ENCODE measurements at places on chromosomes 2 and 18.

GRCh38 chr2:218292048-218293014, at the start of gene TMBIM1:
Gene TMBIM1, minus strand, starts transcription at chr2:218292503. Its CDS starts 10,362 bp downstream, at chr2:218282141.
- peak; percentile 75 for DNase-seq

GRCh38 chr18:53950545-53950944, 273.9 kb downstream of the MBD2 start:
- DNase-seq: no peak

DNA sequence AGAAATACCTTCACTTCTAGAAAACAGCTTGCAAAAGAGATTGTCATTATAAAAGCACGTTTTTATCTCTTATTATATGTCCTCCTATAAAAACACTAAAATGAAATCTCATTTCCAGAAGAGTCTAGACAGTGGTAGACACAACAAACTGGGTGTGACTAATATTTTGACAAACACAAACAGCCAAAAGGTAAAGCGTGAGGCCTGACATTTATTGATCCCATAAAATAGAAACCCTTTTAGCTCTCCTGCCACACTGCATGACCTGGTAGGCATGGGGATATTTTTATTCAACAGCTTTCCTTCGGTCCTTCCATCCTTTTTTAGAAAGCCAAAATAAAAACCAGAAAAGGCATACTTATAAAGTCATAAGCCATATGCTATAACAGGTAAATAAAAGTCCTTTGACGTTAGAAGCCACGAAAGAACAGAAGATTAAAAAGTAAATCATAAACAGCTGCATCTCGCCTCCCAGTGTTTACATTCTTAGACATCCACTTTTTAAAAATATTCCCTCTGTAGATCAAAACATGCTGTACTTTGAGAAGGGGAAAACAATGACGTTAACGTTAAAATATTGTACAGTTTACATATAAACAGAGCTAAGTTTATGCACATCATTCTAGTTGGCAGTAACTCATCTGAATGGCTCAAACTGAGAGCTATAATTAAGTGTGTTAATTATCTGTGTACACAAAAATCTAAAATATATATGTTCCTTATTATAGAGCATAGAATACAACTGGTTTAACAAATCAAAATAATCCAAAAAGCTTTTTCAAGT, 44.6 kb downstream of the IRS1 start:
- DNase-seq: peak; percentile 93

GRCh38 chr2:103669531-103669930, 907.7 kb downstream of the TMEM182 start:
- DNase-seq: peak; percentile 0

DNA sequence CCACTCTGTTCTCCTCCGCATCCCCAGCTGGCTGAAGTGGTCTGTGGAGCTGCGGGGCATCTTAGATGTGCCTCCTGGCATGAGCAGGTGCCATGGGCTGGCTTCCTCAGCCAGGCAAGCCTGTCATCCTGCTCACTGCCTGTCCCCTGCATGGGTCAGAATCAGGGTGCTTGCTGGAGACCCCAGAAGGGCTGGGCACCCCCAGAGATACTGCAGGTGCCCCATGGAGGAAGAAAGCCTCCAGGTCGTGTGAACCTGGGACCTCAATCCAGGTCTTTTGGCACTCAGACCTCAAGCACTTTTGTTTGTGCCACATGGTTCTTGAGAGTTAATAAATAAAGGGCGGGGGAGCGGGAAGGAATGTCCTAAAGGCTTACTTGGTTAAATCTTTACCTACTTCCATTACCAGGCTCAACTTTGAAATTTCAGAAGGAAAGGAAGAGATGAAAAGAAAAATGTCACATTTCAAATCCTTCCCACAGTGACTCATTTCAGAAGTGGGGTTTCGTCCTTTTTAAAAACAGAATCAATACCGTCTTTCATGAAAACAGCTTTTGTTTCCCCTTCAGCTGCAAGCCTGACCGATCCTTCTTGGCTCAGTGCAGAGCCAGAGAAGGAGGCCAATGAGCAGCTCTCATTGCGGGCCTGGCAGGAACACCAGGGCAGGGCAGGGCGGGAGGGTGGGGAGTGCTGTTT, 69.9 kb downstream of the RHOB start:
- peak; percentile 36 for DNase-seq

DNA sequence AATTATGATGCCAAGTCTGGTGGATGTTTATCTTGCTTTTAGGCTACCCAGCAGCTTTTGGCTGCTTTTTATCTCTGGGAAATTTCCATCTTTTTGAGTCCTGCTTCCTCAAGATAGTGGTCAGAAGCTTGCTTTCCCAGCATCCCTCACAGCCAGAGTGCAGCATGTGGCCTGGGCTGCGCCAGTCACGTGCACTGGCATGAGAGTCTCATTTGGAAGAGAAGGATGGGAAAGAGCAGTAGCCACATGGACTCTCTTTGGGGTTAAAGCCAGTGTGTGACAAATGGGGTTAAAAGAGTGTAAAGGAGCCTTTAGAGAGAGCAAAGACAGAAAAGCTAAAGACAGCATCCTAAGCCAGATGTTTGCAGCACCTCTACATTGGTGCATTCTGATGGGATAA, 12.7 kb downstream of the GPR39 start:
- no peak for DNase-seq

- DNase-seq: peak; percentile 19
Observed at GRCh38 chr2:198054299-198054698, 249.9 kb downstream of the PLCL1 start.

DNA sequence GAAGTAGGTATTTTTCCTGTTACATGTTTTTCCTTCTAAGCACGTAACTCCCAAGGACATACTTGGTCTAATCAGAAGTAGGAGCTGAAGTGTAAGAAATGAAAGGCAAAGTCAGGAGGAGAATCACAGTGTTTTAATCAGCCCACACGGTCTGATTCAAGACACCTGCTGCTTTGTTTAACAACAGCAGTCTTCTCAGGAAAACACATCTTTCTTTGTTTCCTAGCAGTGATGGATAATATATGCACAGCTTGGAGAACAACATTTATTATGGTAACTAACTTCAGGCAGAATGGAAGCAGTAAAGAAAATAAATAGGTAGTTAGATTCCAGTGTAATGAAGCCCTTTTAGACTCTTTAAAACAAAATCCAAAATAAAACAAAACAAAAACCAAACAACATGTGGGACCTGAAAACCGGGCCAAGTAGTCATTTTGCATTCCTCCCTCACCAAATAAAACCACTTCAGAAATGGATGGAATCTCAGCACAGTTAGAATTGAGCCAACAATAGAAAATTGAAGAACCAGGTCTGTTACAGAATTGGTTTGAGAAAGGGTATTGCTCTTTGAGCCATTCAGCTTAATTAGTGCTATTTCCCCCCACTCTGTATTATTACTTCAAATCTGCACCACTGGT, 61.1 kb upstream of the UGP2 start:
- no peak for DNase-seq

- DNase-seq: no peak
Observed at GRCh38 chr2:126662621-126663020, 6.7 kb downstream of the GYPC start.

- DNase-seq: no peak
Observed at GRCh38 chr18:66999003-66999402, 395.1 kb upstream of the CDH19 start.

GRCh38 chr2:147568109-147568508, 276.7 kb upstream of the ACVR2A start:
- no peak for DNase-seq

DNA sequence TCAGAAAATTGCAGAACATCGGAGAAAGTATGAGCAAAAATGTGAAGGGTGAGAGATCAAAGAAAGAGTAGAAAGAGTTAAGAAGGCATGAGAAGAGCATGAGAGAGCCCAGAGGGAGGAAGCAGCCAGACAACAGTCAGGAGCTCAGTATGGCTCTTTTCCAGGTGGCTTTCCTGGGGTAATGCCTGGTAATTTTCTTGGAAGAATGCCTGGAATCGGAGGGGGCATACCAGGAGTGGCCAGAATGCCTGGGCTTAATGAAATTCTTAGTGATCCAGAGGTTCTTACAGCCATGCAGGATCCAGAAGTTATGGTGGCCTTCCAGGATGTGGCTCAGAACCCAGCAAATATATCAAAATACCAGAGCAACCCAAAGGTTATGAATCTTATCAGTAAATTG, 271.8 kb upstream of the TFPI start:
- DNase-seq: no peak

DNA sequence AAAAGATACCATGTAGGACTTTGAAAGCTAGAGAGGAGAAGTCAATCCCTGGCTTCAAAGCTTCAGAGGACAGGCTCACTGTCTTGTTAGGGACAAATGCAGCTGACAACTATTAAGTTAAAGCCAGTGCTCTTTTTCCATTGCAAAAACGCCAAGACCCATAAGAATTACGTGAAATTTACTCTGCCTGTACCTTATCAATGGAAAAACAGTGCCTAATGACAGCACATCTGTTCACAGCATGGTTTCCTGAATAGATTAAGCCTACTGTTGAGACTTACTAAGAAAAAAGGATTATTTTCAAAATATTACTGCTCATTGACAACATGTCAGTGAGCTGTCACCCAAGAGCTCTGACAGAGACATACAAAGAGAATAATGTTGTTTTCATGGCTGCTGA, 52.9 kb downstream of the ANKRD12 start:
- DNase-seq: no peak

GRCh38 chr2:189254268-189254883, 74.8 kb upstream of the COL5A2 start:
- DNase-seq: peak; percentile 84

DNA sequence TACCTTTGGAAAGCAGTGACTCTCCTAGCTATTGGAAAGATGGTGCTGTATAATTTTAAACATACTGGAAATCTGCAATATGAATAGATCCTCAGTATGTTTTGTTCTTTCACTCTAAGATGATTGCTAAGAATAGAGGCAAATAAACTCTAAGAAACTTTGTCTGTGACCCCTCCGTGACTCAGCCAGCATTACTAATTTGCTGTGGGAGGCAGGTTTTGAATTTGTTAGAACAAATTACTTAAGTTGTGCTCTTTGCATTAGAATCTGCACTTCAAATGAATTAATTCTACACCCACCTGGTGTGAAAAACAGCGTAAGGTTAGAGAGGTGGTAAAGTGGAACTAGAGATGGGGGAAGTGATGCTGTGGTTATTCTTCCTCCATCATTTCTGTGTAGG, 142.2 kb downstream of the RAPGEF4 start:
- peak; percentile 47 for DNase-seq

DNA sequence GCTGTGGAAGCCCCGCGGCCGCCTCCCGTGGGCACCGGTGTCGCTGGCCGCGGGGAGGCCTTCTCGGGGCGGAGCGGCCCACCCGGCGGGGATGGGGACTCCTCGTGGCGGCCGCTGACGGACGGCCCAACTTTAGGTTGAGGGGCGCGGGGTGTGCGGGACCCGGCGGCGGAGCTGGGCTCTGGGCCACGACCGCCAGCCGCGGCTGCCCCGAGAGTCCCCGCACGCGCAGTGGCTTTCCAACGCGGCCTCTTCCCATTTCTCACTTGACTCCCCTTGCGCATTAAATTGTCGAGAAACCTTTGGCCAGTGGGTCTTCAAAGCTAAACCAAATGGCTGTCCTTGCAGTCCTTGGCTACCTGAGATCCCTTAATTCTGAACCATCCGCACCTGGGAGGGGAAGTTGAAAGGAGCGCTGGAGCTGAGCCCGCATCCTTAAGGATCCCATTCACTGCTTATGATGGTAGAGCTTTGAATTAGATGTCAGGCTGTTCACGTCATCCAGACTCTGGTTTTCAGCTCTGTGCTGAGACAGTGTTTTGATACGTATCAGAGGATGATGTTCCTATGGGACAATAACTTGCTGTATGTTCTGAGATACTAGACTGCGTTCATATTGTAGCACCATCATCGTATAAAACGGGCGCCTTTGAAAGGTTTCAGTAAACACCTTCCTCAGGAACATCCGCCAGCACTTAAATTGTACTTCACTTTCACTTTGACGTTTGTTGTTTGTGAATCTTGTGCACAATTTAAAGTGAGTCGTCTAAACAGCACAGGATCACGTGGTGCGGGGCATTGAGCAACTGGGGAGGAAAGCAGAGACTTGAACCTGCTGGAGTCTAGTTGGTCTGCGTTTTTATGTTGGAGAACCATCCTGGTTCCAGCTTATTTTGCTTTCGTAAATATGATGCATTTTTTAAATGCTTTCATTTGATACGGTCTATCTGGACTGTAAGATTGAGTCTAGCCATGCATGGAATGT, 874 bp downstream of the CLIP4 start:
- DNase-seq: peak; percentile 96

DNA sequence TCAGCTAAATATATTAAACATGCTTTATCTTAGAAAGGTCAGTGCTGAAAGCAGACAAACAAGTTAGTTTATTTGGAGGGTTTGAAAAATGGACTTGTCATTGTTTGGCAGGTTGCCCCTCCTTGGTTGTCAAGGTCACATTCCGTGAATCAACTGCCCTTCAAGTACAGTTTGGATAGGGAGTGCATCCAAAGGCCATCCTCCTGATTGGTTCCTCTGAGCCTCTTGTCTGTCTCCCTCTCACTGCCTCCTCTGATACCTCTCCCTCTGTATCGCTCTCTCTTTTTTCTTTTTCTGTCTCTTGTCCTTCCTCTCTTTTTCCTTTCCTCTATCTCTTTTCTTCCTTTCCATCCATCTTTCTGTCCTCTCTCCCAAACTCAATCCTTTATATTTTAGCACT, 5.4 kb downstream of the ITGAV start:
- peak; percentile 68 for DNase-seq

DNA sequence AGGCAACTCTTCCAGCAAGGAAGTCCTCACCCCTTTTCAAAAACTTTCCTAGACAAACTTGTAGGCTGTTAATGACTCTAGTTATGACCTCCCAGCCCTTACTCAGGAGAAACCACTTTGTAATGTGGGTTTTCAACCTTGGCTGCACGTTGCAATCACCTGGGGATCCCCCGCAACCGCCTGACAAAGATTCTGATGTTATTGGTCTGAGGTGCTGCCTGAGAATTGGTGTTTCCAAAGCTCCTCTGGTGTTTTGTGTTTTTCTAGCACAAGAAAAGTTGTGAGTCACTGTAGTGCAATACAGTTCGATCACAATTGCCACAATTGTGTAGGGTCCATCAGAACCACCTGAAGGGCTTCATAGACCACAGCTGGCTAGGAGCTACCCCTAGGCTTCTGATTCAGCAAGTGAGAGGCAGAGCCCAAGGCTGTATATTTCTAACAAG, 121.6 kb downstream of the SP100 start:
- no peak for DNase-seq

DNA sequence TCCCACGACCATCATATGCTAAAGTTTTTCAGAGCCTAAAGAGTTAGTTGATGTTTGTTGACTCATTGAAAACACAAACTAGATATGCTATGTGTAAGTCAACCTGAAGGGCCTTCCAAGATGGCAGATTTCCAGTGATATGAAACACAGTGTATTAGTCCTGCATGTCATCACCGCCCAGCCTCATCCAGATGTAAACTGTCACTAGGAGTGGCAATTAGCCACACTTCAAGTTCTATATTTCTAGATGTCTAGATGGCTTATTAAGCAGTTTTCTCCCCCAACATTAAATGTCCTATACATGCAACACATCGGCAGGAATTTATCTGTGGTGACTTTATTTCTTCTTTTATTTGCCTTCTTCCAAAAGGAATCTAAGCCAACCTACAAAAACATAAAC, 444.1 kb upstream of the SMIM21 start:
- DNase-seq: no peak

All from iris pigment epithelial cell (primary cell).